Stimulated activated naive CD8-positive, alpha-beta T cell treated with anti-CD3 and anti-CD28 coated beads, Interleukin-15, amount 100 ng/mL, for 72 hours (primary cell): ENCODE measurements at places on chromosomes 1 and 21.

DNA sequence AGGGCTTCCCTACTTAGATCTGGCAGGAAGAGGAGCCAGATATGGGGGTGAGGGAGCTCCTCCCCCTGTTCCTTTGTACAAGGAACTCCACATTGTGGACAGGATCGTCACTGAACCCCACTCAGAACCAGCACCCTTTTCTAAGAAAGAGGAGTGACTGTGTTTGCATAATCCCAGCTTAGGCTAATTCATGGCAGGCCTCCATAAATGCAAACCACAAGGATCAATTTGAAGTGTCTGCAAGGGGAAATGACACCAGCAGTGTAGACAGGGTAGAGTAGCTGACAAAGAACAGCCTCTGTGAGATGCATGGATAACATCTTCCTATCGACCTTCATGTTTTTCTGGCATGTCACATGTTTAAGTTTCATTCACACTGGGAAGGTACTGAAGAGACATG, 11.7 kb downstream of the MX1 start:
- no peak for DNase-seq

DNA sequence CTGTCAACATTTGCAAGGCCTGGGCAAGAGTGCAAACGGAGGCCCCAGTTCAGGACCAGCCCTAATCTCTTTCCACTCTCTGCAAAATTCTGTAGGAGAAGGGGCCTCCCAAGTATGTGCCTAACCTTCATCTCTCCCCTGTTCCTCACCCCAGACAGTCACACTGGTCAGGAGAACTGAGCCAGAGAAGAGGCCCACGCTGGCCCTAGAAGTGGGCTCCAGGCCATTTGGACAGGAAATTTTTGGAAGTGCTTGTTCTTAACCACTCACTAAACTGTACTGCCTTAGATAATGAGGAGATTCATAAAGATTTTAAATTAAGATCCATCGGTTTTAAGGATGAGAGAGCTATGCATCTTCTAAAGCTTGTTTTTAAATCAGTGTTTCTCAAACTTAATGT, 129.7 kb upstream of the ADGRL2 start:
- DNase-seq: no peak

DNA sequence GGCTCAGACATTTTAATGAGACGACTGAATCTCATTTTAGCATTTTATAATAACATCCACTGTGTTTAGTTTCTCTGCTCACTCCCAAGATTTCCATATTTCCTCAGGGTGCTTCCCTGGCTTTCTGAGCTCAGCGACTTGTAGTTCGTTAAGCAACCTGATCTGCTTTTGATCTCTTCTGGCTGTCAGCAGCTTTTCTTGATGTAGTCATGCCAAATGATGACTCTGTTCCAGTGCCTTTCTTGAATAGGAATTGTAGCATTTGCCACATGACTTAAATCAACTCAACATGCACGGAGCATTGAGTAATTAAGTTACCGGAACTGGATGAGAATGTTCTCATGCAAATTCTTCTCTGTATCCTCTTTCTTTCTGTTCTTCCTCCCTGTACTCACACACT, 246.1 kb downstream of the FMN2 start:
- DNase-seq: no peak

GRCh38 chr1:72435025-72435424, 152.7 kb upstream of the NEGR1 start:
- no peak for DNase-seq

GRCh38 chr1:231103961-231104360, 57.9 kb upstream of the TRIM67 start:
- no peak for DNase-seq

- no peak for DNase-seq
Observed at GRCh38 chr21:31232344-31232743, 111.7 kb downstream of the TIAM1 start.

GRCh38 chr1:181255270-181255929, 166.9 kb downstream of the IER5 start:
- DNase-seq: no peak
